ENCODE measurements at places on chromosomes 7 and 10. TPM values are rescaled to one million over a fixed set of nuclear protein-coding genes. Genes with fewer than 3 reads are reported as not detected.

The MYL7 gene
- total RNA-seq = not detected

The NME8 gene
- not detected for total RNA-seq

The AASS gene
- 2.0 TPM for total RNA-seq

The C7orf57 gene
- 0.90 TPM for total RNA-seq

The PRPF18 gene
- 25.1 TPM for total RNA-seq

The EMX2 gene
- total RNA-seq = not detected

The ZNF117 gene
- total RNA-seq = 4.2 TPM

The AKR1B1 gene
- 102 TPM for total RNA-seq

The CFAP58 gene
- total RNA-seq = 0.88 TPM

The C10orf53 gene
- total RNA-seq = not detected

The WEE2 gene
- not detected for total RNA-seq

The STMP1 gene
- 17.3 TPM for total RNA-seq

The ACTR3C gene
- total RNA-seq = 8.8 TPM

GRCh38 chr10:88702848-88703597, 3.0 kb upstream of the LIPK start:
- DNase-seq = no peak

- DNase-seq = no peak
Measured at GRCh38 chr7:72444026-72444776, 32.1 kb upstream of the CALN1 start.

DNA sequence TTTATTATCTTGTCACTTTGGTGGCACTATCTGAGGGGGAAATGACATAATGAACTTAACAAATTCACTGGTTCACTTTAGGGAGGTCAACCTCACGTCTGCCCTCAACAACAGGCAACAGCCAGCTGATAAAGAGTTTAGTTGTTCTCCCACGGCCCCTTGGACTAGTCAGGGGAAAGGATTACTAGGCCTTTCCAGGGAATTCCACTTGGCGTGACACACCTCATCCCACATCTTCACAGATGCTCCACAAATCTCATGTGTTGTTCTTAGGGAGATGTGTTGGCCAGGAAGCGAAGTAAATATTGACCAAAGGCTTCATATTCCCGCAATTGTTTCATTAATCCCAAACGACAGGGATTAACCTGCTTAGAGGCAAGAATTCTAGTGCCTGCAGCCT, 183.5 kb upstream of the CDCA7L start:
- DNase-seq = no peak

- no peak for DNase-seq
Measured at GRCh38 chr10:78025685-78026364, 3.5 kb downstream of the POLR3A start.

DNA sequence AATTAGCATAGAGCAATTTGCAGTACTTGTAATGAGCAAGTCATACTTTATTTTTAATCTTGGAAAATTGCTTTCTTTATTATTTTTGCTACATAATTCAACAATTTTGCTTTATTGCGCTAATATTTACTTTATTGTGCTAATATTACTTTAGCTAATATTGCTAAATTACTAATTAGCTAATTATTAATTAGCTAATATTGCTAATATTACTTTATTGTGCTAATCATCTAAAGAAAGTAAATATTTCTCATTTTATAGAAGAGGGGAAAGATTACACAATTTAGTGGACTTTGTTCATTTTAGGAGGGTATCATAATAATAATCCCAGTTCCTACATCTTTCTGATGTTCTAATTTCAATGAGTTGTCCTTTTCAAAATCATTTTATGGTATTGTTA, 61.2 kb downstream of the RUNDC3B start:
- no peak for DNase-seq

DNA sequence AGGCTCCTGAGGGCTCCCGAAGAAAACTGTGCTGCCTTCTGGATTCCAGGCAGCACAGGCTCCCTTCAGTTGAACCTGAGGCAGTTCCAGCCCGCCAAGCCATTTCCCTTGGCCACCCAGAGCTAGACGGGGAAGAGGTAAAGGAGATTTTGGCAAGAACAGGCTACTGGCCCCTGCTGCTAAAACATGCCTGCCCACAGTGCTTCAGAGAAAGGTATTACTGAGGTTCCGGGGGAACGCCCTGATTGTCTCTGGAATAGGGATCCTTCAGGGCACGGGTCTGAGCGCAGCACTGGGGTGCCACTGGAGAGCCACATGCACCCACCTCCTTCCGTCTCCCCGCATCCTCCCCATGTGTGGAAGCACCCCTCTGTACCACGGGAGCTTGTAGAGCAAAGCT, 247.4 kb downstream of the BAMBI start:
- no peak for DNase-seq

DNA sequence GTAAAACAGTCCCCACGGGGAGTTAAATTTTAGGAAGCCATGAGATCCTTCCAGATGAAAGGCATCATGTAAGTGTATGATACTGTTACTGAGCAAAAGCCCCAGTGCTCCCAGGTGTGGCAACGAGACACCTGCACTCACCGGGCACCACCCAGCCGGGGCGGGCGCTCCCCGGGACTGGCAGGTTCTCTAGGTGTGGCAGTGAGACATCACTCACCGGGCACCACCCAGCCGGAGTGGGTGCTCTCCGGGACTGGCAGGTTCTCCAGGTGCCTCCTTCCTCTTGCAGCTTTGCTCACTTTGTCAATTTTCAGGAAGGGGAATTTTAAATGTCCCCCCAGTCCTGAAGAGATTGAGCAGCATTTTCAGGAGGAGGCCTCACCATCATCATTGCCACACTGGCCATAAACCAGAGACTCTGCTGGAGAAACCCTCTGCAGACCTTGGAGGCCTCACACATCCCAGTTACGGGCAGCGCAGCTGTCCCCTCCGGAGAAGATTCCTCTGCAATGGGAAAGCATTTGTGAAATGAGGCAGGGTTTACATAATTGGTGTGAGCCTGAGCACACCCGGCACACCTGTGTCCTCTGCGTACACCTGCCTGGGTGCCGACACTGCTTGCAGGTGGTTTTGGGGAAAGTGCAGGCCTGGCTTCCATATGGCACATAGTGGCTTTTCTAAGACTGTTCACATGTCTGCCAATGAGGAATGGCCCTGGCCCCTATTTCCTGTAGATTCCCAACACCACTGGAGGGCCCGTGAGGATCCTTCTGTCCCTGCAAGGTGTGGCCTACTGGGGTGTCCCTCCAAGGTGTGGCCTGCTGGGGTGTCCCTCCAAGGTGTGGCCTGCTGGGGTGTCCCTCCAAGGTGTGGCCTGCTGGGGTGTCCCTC, 191.4 kb downstream of the EBF3 start:
- no peak for DNase-seq

DNA sequence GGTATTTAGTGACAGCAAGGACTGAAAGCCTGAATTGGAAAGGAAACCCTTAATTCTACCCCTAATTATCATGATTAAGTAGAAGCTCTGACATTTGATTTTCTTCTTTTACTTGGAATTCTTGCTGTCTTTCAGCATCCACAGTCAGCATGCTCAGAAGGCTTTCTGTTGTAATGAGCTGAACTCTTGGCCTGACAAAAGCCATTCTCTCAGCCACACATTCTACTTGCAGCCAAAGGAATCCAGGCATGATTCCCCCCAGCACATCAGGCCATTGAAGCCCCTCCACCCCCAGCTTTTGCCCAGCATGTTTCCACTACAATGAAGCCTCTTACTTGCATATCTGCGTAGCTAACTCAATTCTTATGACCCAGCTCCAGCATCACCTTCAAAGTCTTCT, 94.3 kb upstream of the FRMD4A start:
- no peak for DNase-seq

GRCh38 chr10:520402-520787, 169.1 kb downstream of the DIP2C start:
- no peak for DNase-seq

DNA sequence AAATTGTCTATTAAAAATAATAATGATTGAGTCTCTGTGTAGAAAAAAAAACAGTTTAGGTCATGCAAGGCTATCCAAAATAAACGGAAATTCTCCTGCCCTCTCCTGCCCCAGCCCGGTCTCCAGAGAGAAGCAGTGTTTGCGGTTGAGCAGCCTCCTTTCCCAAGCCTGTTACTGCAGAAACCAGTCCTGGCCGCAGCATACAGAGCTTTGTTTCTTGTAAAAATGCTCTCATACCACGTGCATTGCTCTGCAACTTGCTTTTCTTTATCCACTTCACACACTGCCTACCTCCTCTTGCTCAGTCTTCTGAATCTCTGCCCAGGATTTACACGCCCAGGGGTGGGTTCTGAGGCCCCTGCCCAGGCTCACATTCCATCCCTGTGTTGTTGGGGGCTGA, 34.4 kb upstream of the CUL1 start:
- no peak for DNase-seq

- no peak for DNase-seq
Measured at GRCh38 chr7:30038196-30038980, 10.2 kb downstream of the PLEKHA8 start.

- DNase-seq = no peak
Measured at GRCh38 chr7:21326241-21326640, 101.6 kb upstream of the SP4 start.

GRCh38 chr10:77496941-77497420, 140.6 kb downstream of the KCNMA1 start:
- no peak for DNase-seq

DNA sequence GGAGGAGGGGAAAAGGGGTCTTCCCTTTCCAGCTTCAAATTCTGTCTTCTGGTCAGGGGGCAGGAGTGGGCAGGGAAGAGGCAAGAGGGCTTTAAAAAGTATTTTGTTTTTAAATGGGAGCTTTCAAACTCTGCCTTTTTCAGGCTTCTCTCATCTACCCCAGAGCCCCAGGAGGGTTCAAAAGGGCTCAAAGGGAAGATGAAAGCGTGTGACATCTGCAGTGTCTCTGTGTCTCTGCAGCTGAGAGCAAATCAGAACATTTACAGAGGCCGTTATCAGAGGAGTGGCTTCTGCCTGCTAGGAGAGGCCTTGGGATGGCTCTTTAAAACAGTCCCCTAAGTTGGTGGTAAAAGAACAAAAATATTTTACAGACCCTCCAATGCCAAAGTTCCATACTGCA, 30.3 kb downstream of the TRIM8 start:
- DNase-seq = no peak

- peak; percentile 54 for DNase-seq
Measured at GRCh38 chr7:99597762-99598501, at the start of gene TMEM225B. Gene TMEM225B, plus strand, starts transcription at chr7:99598267. Its CDS starts 6,122 bp downstream, at chr7:99604389.

GRCh38 chr7:10972174-10972573, 1.5 kb upstream of the PHF14 start:
- no peak for DNase-seq

DNA sequence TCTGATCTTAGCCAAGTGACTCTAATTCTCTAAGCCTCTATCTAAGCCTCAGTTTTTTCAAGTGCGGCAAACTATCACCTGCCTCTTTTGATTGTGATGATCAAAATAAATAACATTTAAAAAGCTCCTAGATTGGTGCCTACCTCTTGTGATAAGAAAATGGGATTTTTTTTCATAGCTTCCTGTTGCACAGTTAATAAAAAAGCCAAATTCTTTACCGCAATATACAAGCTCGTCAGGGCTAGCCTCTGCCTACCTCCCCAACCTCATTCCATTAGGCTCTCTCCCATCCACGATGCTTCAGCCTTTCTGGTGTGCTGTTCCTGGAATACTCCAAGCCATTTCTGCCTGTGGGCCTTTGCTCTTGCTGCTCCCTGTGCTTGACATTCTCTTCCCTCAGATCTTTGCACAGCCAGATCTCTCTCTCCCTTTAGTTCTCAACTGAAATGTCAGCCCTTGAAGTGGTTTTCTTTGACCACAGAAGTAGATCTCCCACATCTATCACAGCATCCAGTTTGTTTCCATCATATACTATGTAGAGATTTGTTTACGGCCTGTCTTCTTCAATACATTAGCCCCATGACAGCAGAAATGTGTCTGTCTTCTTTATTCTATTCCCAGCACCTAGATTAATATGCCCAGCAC, 48.8 kb downstream of the SFR1 start:
- DNase-seq = no peak

GRCh38 chr7:54986716-54987115, 32.1 kb upstream of the EGFR start:
- DNase-seq = no peak

- no peak for DNase-seq
Measured at GRCh38 chr7:29987811-29988317, 1.7 kb downstream of the SCRN1 start.

DNA sequence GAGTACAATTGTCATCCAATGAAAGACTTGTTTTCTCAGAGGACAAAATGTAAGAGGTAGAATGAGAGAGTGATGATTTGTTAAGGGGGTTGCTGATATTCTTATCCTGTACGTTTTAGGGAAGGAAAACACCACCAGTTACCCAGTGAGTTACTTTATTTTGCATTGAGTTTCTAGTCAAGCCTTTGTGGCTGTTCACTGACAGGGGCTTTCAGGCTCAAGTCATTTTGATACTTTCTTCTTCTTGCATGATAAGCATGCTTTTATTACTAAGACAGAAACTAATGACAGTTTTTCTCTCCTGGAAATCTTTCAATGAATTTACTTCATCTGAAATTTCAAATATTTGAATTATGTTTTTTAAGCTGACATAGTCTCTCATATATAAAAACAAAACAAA, 710.2 kb upstream of the POM121L12 start:
- no peak for DNase-seq

GRCh38 chr7:22346383-22347107, 10.4 kb downstream of the RAPGEF5 start:
- no peak for DNase-seq

- no peak for DNase-seq
Measured at GRCh38 chr10:50422259-50422658, 170.9 kb upstream of the ASAH2 start.

GRCh38 chr7:24587853-24588252, 14.6 kb downstream of the PALS2 start:
- peak; percentile 48 for DNase-seq

- DNase-seq = no peak
Measured at GRCh38 chr7:147432576-147432975, 1158.0 kb upstream of the C7orf33 start.

GRCh38 chr7:46344533-46344932, 423.5 kb upstream of the IGFBP3 start:
- no peak for DNase-seq

- no peak for DNase-seq
Measured at GRCh38 chr10:20202337-20202736, 386.1 kb downstream of the PLXDC2 start.

DNA sequence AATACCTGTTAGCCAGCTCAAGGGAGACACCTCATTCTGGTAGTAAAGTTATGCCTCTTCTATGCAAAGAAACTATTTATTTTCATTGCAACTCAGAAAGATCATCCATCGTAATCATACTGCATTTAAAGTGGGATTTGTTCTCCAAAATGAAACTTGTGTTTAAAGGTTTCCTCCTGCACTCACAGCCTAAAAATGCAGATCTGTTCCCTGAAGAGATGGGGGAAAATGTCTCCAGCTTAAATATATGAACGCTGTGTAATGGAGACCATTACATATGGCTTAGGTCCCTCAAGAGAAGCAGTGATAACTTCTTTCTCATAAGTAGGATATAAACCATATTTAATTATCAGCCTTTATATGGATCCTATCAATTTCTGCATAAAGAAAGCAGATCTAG, 665.1 kb downstream of the KCNMA1 start:
- no peak for DNase-seq

DNA sequence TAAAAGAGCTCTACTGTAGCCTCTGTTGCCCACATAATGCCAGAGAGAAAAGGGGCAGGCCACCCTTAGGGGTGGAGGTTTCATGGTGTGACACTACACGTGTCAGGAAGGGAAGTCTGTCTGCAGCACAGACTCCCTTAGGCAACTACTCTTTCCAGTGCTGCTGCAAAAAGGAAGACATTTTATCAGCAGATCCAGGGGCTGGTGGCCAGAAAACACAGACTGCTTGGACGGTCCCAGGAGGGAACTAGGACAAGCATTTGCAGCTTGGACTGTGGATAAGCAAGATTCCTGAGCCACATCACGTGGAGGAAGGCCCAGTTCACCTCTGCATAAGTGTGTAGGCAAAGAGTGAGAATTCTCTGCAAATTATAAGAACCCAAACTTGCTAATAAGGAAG, 220.8 kb downstream of the FANK1 start:
- no peak for DNase-seq

GRCh38 chr7:99824091-99824490, 3.7 kb upstream of the CYP3A43 start:
- DNase-seq = no peak

All from activated CD4-positive, alpha-beta memory T cell treated with anti-CD3 and anti-CD28 coated beads for 36 hours (primary cell).